Calu3 (cell line): ENCODE measurements at places on chromosomes 12 and 14. TPM values are rescaled to one million over a fixed set of nuclear protein-coding genes. Genes with fewer than 3 reads are reported as not detected.

DNA sequence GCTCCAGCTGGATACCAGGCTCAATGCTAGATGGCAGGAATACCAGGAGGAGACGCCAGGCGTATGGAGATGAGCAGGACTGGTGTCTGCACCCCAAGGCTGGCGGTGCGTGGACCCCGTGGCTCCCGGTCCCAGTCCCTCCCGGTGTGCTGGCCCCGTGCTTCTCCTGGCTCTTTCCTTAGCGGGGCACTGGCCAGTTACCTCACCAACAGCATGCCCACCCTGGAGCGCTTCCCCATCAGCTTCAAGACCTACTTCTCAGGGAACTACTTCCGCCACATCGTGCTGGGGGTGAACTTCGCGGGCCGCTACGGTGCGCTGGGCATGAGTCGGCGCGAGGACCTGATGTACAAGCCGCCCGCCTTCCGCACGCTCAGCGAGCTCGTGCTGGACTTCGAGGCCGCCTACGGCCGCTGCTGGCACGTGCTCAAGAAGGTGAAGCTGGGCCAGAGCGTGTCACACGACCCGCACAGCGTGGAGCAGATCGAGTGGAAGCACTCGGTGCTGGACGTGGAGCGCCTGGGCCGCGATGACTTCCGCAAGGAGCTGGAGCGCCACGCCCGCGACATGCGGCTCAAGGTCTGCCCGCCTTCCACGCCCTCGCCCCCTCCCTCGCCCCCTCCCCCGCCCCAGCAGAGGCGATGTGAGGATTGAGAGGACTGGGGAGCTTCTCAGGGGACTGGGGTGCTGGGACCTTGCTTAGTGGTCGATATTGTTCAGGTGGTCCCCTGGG lies 14.6 kb downstream of the VASH1 start:
- no peak for DNase-seq

The AKAP3 gene
- total RNA-seq: 1.5 and 1.6 TPM in 2 replicates

The POTEM gene
- not detected in 2 replicates for total RNA-seq

DNA sequence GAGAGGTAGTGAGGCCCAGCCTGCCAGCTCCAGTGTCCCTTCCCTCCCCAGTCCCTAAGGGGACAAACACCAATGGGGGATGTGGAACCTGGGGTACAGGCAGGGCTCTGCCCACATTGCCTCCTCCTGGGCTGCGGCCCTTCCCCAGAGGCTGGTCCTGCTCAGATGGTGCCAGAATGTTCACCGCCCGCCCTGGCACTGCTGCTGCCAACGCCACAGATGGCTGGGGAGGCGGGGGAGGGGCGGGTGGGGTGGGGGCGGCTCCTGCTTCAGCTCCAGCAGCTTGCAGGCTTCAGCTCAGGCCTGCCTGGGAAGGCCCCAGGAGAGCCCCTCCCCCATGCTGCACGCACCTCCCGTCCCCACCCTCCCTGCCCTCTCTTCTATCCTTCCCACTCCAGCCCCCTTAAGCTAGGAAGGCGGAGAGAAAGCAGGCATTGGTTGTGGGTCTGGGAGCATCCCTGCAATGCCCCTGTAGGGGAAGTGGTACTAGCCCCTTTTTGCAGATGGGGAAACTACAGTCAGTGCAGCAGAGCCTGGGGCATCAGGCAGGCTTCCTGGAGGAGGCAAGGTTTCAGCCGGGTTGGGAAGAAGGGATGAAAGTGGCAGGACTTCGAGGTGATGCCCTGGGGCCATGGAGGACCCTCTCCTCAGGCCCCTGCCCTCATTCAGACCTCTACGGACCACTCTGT lies 2.0 kb upstream of the BEGAIN start:
- DNase-seq: no peak
